SK-N-MC (cell line): ENCODE measurements at places on chromosomes 12 and 14.

- DNase-seq: no peak
Observed at GRCh38 chr14:69039288-69039628, 60.2 kb upstream of the ACTN1 start.

DNA sequence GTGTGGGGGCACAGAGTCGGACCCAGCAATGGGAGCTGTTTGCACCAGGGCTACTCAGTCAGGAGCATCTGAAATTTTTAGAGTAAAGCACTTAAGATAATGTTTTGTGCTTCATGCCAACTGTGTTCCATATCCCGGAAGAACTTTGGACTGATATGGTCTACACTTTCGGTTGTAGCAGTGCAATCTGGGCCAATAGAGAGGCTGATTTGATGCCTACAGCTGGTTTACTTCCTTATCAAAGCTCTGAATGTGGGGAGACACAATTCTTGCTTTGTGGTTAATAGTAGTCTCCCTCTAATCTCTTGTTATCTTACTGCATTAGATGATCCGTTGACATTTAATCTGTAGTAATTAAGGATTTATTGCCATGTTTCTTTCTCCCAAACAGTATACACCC, 7.8 kb upstream of the VDR start:
- no peak for DNase-seq

GRCh38 chr14:65958664-65959562, 527.3 kb upstream of the CCDC196 start:
- no peak for DNase-seq

DNA sequence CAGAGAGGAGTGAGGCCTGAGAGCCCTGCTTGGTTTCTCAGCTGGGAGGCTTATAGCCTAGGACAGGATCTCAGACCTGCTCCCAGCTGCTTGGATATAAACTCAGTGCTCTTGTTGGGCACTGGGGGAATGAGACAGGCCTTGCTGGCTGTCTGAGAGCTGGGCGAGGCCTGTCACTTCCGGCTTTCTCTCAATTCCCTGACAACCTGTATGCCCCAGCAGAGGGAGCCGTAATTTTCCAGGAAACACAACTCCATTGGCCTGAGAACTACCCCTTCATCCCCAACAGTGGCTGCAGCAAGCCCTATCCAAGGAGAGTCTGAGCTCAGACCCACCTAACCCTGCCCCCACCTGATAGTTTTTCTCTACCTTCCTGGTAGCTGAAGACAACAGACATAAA, 258.3 kb upstream of the STXBP6 start:
- no peak for DNase-seq

GRCh38 chr12:105076098-105076497, 8.2 kb downstream of the ALDH1L2 start:
- no peak for DNase-seq

DNA sequence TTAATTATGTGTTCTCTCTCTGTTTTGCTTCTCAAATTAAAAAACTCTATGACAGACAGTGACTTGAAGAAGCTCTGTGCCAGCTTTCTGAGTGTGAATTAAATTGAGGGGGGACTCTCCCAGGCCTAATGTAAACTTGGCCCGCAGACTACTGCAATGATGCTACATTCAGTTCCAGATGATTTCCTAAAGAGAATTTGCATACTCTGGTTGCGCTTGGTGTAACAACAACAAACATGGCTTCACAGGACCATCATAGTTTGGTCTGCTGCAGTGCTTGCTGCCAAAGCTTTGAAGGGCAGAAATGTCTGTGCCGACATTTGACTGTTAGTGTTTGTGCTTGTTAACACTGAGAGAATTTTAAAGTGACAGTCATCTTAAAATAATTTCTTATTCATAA, 25.0 kb downstream of the CFAP54 start:
- DNase-seq: no peak

- no peak for DNase-seq
Observed at GRCh38 chr12:88011755-88012154, 17.4 kb downstream of the C12orf50 start.

- DNase-seq: no peak
Observed at GRCh38 chr12:54437697-54438096, 18.6 kb upstream of the ITGA5 start.

DNA sequence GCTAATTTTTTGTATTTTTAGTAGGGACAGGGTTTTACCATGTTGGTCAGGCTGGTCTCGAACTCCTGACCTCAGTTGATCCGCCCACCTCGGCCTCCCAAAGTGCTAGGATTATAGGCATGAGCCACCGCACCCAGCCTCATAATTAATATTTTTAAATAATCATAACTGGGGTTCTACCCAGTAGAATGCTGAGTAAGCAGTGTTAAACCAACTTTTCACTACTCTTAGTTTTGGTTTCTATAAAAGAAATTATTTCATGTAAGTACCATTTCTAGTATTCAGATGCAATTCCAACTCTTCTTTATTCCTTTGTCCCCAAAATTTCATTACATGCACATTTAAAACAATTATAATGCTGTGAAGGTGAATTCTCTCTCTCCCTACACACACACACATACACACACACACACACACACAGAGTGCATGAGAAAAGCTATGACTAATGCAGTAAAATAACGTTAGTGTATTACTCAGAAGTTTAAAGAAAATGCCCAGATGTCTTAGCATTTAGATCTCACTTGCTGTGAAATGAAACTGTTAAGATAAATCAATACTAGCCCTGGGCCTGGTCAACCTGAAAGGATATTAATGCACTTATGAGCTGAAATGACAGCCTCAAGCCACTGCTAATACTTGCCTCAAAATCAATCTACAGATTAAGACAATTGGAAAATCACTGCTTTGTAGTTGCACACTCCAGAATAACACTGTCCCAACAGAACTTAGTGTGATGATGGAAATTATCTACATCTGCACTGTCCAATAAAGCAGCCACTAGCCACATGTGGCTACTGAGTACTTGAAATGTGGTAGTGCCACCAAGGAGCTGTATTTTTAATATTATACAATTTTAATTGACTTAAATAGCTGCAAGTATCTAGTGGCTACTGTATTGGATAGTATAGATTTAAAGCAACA, 36.0 kb downstream of the PTPN21 start:
- no peak for DNase-seq

DNA sequence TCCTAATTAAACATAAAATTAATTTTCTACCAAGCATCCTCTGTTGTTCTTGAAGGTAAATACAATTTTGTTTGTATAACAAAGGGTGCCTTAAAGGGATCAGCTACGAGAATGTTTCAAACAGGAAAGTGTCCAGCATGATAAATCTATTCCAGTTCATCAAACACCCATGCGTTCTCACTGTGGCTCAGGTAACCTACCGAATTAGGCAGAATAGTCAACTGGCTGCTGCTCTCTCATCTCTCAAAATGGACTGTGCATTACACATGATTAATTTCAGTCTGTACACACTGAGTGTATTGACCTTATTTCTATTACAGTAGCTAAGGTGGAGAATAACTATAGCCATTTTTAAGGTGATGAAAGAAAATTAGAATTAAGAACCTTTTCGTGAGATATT, 127.5 kb upstream of the RMST start:
- no peak for DNase-seq

DNA sequence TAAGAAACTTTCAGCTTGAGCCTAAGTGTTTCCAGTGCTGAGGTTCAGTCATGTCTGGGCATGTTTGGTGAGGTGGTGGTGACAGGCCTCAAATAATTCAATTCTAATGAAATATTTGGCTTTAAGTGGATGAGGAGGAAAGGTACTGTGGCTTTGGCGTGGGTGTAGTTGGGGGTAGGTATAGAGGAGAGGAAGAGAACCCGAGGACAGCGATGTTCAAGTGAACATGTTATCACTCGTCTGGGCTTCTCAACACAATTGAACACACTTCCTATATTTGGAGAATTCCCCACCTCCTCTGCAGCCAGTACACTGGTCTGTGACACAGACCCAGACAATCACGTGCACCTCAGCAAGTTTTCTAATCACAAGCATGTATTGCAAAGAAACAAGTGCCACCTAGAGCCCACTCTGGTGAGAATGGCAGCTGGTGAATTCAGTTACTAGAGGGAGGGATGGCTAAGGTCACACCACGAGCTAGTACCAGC, 53.0 kb downstream of the IFNG-AS1 start:
- DNase-seq: no peak

DNA sequence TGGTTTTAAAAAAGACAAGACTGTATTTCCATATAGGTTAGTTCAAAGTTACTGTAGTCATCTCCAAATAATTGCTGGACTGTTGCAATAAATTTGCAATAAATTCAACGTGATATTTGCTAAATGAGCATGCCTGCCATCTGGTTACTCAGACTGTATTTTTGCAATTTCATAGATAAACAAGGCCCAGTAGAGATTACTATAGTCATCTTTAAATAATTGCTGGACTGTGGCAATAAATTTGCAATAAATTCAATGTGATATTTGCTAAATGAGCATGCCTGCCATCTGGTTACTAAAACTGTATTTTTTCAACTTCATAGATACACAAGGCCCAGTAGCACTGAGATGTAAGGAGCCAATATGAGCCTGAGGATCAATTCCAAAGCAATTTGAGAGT, 5.6 kb downstream of the NTN4 start:
- no peak for DNase-seq

GRCh38 chr12:114403690-114404066, 2.3 kb downstream of the TBX5 start:
- no peak for DNase-seq

GRCh38 chr12:130619385-130620001, 96.6 kb downstream of the RIMBP2 start:
- no peak for DNase-seq

DNA sequence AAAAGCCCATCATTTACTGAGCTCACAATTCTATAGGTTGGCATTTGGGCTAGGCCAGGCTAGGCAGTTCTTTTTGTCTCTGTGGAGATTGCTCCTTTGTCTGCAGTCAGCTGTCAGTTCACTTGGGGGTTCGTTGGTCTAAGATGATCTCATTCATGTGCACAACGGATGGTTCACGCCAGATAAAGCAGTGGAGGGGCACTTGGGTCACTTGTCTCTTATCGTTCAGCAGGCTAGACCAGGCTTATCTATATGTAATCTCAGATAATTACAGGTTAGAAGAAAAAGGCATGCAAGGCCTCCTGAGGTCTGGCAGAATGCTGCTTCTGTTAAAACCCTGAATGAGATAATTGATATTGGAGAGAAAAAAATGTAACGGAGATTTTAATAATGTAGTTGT, 119.0 kb upstream of the ATP2B1 start:
- DNase-seq: no peak

DNA sequence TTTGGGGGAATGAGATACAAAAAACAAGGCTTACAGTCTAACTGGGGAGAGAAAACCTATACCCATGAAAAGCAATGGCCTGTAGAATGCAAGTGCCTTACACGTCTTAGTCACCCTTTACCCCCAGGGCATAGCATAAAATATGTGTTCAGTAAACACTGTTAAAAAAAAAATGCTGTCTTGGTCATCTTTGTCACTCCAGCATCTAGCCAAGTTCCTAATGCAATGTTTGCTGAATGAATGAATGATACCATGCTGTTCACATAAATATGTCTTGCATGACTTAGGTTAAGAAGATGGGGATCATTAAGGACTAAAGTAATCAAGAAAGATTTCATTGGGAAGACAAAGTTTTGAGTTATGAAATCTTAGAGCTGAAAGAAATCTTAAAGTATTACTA, 38.5 kb downstream of the PPP2R5E start:
- DNase-seq: no peak

- DNase-seq: no peak
Observed at GRCh38 chr14:34981743-34982420, 910 bp upstream of the SRP54 start.

- DNase-seq: no peak
Observed at GRCh38 chr12:79439175-79439825, 251.5 kb downstream of the PAWR start.

GRCh38 chr14:40053416-40053815, 621.2 kb upstream of the FBXO33 start:
- no peak for DNase-seq

GRCh38 chr12:1705774-1706631, 15.1 kb downstream of the ADIPOR2 start:
- no peak for DNase-seq

GRCh38 chr14:74965486-74966153, 10.2 kb upstream of the PGF start:
- no peak for DNase-seq

DNA sequence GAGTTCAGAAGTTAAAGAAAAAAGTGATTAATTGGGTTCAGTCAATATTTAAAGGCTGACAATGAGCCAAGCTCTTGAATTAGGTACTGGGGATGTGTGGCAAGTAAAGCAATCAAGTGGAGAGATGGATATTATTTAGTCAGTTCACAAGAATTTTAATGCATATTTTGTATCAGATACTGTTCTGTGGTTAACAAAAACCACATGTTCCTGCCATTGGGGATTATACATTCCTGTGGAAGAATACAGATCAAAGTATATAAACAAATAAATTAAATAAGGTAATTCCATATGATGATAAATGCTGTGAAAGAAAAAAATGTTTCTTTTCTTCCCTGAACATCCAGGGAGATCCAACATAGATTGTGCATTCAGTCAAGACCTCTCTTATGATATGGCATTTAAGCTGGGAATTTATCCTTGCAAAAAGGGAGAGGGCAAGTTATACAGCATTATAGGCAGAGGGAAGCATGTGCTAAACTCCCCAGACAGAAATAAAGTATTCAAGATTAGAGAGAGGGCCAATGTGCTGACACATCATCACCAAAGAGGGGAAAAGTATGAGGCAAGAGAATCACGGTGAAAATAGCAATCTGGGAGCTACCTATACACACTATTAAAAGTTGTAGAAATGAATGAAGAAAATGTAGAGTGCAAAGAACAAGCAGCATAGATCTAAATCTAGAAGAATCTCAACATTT, 17.6 kb upstream of the A2M start:
- peak; percentile 32 for DNase-seq

GRCh38 chr14:105030194-105030593, 9.3 kb upstream of the CDCA4 start:
- DNase-seq: no peak

DNA sequence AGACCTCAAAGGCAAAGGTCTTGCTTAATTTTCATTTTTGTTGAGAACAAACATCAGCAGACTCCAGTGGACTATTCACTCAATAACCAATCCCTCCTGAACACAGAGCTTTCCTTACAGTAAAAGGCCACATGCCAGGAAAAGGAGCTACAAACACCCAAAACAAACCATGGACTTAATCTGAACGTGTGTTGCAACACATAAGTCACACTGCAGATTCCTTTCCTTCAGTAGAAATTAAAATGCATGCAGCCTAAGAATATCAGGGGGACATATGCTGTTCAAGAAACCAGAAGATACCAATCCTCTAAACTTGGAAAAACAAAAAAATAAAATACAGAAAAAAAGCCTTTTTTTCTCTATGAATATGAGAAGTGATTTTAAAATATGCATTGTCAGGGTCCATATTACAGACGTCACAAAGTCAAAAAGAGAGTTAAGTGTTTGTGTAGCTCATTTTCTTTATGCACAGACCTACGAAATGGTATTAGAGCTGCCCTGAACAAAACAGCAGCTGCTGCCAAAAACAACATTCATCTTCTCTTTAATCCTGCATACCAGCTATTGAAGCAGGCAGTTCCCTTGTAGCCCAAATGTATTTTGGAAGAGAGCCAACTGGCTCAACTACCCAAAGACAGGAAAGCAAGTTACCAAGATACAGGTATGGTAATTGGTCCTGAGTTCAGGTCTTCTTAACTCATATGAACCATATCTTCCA, 26.2 kb downstream of the KITLG start:
- no peak for DNase-seq
